ENCODE measurements at places on chromosomes 1 and 21. TPM values are rescaled to one million over a fixed set of nuclear protein-coding genes. Genes with fewer than 3 reads are reported as not detected.

Gene C8A
- not detected for polyA plus RNA-seq

Gene RAD54L
- polyA plus RNA-seq, result 13.9 TPM

Gene OR2L8
- polyA plus RNA-seq, result not detected

Gene ZYG11A
- 0.16 TPM for polyA plus RNA-seq

Gene HAO2
- 0.64 TPM for polyA plus RNA-seq

Gene S100A9
- polyA plus RNA-seq, result 17.9 TPM

Gene CRYBG2
- 0.70 TPM for polyA plus RNA-seq

Gene TRPM2
- 2.0 TPM for polyA plus RNA-seq
